ENCODE measurements at places on chromosomes 7 and 10.

DNA sequence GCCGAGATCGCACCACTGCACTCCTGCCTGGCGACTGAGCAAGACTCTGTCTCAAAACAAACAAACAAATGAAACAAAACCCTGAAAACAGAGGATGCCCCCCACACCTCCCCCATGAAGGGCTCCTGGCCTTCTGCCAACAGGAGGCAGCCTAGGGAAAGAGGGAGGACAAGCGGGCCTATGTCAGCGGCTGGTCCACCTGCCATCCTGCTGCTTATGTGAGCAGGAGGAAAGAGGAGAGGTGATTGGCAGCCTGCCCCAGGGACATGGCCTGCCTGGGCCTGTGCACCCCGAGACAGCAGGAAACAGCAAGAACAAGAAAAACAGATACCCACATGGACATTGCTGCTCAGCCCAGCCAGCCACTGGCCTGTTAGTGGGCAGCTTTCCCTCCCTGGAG lies 9.1 kb upstream of the ZNF316 start:
- no peak for DNase-seq

- peak; percentile 19 for DNase-seq
These were observed 83.1 kb upstream of the CHCHD3 start for GRCh38 chr7:133165001-133165400.

DNA sequence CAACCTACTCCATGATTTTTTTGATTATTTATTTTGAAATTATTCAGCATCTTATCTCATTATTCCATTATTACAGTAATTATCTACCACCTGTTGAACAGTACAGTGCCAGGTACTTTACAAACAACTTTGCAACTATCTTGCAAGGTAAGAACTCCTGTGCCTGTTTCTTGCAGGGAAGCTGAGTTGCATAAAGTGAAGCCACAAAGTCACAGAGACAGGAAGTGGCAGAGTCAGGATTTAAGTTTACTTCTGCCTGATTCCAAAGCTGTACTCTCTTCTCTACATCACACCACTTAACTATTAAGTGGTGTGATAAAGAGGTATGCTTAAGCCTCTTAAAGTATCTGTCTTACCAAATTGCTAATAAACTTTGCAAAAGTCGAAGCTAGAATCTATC lies 80.1 kb downstream of the LRRTM3 start:
- DNase-seq: no peak

GRCh38 chr10:6212806-6213205 lies 10.1 kb downstream of the PFKFB3 start:
- no peak for DNase-seq

DNA sequence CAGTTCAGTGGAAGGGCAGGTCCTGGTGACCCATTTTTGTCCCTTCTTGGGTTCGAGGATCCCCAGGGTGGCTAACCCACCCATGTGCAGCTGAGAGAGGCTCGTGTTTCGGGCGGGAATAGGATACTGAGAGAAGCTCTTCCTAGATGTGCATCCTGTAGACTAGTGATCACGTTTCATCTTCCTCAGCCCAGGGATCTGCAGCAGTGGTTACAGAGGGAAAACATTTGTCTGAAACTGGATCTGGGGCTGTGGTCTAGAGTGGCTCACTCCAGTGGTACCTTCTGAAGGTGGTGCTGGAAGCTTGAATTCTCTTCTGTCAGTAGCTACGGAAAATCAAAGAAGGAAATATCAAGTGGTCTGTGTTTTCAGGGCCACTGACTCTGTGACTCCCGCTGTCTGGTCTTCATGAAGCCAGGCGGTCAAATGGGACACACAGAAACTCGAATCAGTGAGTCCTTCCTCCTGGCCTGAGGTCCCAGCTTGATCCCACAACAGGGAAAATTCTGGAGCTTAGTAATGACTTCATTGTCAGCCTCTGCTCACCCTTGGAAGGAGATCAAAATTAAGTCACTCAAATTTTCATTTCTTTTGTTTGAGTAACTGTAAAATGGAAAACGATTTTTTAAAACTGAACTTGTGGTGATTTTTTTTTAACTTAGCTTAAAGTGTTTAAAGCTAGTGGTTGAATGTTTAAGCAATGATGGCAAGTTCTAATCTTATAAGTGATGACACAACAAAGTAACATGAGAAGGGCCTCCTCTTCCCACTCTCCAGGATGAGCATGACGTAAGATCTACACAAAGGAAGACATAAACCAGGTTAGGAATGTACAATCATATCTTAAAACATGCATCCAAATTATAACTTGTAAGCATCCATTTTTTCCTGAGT lies 469.3 kb upstream of the KLF6 start:
- no peak for DNase-seq

DNA sequence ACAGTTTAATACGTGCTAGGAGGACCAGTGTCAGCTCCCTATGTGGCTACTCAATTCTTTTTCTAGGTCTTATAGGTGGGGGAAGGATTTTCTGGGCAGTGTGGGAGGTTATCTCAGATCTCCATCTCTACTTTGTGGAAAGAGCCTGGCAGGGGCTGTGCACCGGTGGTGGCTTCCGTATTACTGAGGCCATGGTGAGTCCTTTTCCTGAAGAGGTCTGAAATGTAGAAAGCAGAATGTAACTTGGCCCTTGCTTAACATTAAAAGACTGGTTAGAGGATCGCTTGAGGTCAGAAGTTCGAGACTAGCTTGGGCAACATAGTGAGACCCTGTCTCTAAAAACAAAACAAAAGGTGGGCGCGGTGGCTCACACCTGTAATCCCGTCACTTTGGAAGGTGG lies 2.7 kb upstream of the TPST1 start:
- DNase-seq: no peak

- DNase-seq: no peak
These were observed 1000.9 kb downstream of the LRMDA start for GRCh38 chr10:76432016-76433012.

GRCh38 chr7:64626083-64626469 lies 39.9 kb upstream of the ZNF107 start:
- DNase-seq: peak; percentile 3

- no peak for DNase-seq
These were observed 7.8 kb downstream of the ITPRIP start for GRCh38 chr10:104330168-104331110.

- DNase-seq: peak; percentile 34
These were observed 22.5 kb downstream of the HHEX start for GRCh38 chr10:92712016-92712889.

DNA sequence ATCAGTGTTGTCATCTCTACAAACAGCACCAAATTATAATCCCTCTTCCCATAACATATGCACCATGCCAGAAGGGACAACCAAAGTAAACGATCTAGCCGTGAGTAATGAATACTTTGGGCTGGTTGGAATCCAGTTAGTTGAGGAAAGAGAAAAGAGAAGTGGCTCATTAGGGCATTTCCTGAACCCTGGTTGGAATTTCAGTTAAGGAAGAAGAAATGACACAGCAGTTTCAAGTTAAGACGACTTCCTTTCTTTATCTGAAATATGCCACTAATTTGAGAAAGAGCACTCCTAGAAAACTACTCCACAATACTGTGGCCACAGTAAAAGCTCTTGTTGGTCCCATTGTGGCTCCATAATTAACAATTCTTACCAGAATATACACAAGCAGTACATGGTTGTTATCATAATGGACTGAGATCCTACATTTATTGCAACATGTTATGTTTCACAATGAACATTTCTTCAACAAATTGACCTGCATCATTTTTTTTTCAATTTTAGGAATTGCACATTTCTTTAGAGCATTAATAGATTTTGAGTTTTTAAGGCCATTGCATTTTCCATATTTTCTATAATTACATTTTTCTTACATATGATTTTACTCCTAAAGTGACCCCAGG lies at the start of gene TFEC:
Gene TFEC (minus strand): TSS at position 113 of the 626 bp plus-strand sequence. CDS start 46,322 bp downstream, outside the sequence.
- no peak for DNase-seq

- no peak for DNase-seq
These were observed 155.6 kb upstream of the ADO start for GRCh38 chr10:62648921-62649320.

DNA sequence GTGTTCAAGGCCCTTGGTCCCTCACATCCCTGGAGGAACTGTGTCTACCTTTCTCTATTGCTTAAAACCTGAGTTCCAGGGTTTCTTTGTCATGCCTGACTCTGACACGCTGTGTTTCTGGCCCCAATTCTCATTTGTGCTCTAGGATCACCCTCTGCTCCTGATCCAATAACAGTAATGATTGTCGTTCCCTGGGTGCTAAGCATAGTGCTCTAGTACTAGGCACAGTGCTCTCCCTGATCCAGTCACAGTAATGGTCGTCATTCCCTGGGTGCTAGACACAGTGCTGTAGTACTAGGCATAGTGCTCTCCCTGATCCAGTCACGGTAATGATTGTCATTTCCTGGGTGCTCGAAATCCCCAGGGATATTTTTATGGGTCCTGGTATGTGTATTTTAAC lies 46.6 kb upstream of the UCN3 start:
- no peak for DNase-seq

DNA sequence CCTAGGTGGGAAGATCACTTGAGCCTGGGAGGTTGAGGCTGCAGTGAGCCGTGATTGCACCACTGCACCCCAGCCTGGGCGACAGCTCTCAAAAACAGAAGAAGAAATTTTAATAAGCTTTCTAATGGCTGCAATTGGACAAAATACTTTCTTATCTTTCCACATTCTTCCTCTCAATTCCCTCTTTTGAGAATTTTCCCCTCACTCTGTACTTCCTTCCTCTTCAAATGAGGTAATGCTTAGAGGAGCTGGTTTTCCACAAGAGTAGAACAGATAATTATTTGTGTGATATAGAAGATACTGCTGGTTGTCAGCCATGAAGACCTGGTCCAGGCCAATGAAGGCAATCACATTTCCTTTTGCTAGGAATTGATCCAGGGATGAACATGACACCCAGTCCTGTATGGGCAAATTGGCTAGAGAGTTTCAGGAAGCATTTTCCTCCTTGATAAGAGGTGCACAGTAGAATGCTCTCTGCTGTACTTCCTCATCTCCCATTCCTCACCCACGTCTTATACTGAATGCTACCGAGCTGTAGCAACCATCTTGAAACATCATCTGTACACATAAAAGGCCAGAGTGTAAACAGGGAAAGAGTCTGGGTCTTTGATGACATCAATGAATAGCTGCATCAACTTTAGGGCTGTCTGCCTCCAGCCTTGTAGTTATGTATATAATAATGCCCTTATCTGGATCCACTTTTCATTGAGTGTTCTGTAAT lies 103.9 kb downstream of the CDK6 start:
- DNase-seq: no peak

- no peak for DNase-seq
These were observed 1.4 kb downstream of the KIN start for GRCh38 chr10:7786430-7786829.

- peak; percentile 86 for DNase-seq
These were observed 93.2 kb upstream of the KIF5B start for GRCh38 chr10:32149252-32149955.

DNA sequence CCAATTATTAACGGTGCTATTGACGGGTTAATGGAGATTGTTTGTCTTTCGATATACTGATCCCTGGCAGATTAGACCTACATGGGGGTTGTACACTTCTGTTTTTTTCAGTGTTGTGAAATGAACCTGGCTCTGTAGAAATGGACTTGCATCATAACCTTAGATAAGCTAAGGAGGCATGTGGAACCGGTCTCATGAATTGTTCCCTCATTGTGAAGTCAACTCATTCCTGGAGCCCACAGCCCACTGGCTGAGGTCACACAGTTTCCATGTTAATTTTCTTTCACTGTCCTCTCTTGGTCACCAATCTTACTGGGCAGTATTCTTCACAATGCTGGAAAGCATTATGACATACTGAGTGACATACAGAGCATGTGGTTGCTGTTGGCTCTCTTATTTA lies 202.8 kb downstream of the BMPER start:
- no peak for DNase-seq

GRCh38 chr7:21999896-22000295 lies 54.2 kb upstream of the CDCA7L start:
- no peak for DNase-seq

Data from GM12865 (cell line).